C1 segment of cervical spinal cord (tissue), 14 donors: ENCODE measurements at places on chromosomes 16 and 17.

GRCh38 chr16:67202956-67203493 lies 4.1 kb downstream of the ELMO3 start:
- DNase-seq: no peak

GRCh38 chr16:81785138-81785924 lies 6.2 kb downstream of the PLCG2 start:
- DNase-seq: no peak

DNA sequence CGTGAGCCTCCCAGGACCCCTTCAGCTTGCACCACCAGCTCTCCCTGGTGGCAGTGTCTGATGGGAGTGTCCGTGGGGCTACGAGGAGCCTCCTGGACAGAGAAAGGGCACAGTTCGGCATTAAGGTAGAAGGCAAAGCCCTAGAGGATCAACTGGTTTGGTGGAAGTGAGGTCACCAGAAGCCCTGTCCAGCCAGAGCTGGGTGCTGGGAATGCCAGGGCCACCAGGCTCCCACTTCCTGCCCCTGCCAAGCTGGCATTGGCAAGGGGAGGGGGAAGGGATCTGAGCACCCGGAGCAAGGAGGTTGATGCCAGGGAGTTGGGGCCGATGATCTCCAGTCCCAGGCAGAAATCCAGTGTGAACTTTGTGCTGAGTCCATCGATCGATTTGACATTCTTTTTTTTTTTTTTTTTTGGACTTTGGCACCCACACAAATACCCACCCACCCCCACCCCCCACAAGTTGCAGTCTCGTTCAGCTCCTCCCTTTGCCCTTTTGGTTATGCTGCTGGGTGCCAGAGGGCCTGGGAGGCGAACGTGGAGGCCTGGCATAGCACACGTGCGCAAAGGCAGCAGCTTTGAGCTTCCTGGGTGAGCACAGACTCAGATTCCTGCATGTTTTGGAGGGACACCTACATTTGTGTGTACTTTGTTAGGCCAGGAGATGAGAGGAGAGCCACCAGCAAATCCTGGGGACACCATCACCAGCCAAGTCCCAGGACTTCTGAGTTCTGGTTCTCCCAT lies 2.1 kb downstream of the NHERF1 start:
- peak; percentile 39 for DNase-seq

GRCh38 chr17:2054512-2055291 lies at the start of gene HIC1:
TSS of gene HIC1 (plus strand) at chr17:2055103. CDS start at chr17:2056691, 1,588 bp downstream.
- peak; percentile 61 for DNase-seq

GRCh38 chr17:50187394-50187725 lies 14.1 kb downstream of the COL1A1 start:
- no peak for DNase-seq

DNA sequence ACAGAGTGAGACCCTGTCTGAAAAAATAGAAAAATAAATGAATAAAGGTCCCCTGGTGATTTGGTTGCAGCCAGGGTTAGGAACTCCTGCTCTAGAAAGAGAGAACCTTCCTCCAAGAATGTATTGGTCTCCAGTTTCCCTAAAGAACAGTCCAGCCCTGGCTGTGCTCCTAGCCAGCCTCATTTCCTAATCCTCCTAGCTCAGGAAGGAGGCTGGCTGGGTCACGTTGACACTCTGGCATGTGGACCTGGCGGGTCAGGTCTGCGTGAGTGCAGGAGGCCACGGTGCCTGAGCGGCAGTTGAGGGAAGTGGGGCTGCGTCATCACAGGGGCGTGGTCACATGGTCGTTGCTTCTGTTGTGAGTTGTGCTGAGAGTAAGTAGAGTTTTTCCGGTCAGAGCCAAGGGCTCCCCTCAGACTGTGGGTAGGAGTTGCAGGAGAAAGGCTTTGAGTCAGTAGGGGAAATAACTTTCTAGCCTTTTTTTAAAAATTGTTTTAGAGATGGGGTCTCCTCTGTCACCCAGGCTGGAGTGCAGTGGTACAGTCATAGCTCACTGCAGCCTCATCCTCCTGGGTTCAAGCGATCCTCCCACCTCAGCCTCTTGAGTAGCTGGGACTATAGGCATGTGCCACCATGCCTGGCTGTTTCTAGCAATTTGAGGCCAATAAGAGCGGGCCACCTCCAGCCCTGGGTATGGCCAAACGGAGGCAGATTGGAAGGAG lies 194.0 kb upstream of the CIBAR2 start:
- peak; percentile 66 for DNase-seq

DNA sequence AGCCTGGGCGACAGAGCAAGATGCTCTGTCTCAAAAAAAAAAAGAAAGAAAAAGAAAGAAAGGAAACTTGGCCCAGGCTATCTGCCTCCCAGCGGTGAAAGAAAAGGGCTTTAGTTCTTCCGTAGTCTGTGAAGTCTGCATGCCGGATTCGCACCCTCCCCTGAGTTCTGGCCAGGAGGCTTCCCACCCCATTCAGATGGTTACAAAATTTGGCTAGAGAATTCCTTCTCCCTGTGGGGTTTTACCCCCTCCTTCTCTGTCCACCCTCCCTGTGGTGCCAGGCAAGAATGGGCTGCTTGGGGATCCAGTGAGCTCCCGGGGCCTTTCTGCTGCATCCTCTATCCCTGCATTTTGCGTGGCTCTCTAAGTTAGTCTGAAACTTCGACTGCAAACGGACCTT lies 37.8 kb downstream of the PAFAH1B1 start:
- DNase-seq: no peak

DNA sequence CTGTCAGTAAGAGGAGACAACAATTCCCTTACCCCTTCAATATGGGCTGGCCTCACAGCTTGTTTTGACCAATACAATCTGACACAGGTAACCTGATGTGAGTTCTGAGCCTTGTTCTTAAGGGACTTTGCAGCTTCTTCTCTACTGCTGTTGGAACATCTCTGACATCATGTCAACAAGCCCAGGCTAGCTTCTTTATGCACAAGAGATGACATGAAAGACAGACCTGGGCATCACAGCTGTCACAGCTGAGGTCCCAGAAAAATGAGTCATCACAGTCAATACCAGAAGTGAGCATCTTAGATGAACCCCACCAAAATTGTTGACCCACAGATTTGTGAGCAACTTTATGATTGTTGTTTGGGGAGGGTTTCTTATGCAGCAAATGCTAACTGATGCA lies 431.7 kb upstream of the PSMD7 start:
- DNase-seq: no peak

DNA sequence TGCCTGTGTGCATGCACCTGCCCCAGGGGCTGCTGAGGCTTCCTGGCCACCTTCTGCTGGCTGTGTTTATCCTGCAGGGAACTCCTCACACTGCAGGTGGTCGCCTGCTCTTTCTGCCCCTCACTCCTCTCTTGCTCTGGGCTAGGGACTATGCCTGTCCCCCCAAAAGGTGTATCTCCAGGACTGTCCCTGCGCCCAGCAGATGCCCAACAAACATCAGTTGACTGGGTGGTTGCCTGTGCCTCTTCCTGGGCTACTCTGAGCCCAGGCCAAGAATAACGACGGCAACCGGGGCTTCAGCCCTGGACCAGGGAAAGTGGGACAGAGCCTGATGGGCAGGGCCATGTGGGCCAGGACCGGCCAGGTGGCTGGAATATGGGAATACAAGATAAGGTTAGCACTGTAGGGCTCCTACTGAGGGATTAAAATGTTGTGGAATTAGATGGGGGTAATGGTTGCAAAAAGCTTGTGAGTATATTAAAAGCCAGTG lies 55.4 kb downstream of the VAC14 start:
- DNase-seq: no peak

- no peak for DNase-seq
Observed at GRCh38 chr17:76071531-76072147, 678 bp downstream of the SRP68 start.

DNA sequence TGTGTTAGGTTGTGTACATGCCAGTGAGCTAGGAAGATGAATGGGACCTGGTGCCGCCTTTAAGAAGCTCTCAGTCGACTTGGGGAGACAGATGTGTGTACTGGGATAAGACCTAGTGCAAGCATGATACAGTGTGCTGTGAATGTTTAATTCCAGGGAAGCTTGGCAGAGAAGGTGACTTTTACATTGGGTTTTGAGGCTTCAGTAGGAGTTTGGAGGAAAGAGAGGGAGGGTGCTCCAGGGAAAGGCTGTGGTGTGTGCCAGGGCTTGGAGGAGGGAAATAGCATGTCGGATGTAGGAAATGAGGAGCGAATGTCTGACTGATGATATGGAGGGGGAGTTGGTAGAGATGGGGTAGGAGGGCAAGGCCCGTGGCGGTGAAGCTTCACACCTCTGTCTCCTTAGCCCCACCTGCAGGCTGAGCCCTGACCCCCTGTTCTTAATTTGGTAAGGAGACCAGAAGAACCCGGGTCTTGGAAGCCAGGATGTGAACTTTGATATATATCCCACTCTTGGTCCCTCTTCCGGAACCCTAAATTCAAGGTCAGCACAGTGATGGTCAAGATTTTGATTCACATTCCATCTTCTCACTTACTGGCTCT lies 76.6 kb downstream of the PLCG2 start:
- no peak for DNase-seq

DNA sequence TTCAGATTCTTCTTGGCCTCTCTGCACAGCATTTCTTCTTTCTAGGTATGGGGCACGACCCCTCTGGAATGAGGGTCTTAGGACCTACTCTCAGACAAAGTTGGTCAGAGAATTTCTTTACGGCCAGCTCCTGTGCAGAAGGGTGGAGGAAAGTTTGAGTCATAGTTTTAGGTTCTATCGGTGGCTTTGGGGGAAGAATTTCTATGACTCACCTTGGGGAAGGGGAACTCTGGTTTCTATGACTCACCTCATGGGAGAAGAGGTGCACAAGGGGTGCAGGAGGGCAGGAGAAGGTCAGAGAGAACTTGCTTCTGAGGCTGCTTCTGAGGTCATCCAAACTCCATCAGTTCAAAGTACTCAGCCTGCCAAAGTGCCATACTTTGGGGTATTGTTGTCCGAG lies 2.5 kb upstream of the ABCC12 start:
- DNase-seq: no peak

DNA sequence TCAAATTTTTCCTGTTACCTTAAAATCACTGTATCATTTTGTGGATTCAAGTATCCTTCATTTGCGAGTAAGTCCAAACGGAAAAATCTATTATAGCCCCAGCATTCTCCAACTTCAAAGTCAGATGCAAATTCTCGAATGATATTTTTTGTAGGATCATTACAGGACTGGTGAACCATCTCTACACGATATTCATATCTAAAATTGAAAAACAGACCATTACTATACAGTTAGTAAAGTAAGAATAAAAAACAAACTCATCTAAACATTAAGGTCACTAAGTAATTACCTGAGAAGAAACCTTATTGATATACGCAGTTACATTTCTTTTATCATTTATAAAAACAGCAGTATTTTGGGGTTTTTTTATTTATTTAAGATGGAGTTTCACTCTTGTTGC lies 49.8 kb downstream of the TRIM37 start:
- DNase-seq: no peak

DNA sequence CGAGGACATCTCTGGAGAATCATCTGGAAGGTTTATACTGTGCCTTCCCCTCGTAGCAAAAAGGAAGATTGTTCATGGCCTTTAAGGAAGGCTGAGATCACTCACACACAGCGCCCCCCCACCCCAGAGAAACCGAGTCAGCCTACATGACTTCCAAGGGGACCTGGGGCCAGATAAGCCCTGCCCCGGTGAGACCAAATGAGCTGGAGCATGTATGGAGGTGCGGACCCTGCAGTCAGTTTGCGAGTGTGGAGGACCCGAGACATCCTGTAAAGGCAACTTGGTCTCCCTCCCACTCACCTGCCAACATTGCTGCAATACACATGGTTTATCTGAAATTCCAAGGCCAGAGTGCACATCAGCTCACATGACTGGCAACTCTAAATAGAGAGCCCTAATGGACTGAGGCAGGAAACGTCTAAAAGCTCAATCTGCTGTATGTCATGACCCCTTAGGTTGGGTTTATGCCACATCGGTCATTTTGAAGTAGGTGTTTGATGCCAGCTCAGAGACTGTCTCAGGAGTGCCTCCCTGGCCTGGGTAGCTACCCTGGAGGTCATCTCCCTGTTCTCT lies 233.6 kb downstream of the CPPED1 start:
- DNase-seq: no peak

DNA sequence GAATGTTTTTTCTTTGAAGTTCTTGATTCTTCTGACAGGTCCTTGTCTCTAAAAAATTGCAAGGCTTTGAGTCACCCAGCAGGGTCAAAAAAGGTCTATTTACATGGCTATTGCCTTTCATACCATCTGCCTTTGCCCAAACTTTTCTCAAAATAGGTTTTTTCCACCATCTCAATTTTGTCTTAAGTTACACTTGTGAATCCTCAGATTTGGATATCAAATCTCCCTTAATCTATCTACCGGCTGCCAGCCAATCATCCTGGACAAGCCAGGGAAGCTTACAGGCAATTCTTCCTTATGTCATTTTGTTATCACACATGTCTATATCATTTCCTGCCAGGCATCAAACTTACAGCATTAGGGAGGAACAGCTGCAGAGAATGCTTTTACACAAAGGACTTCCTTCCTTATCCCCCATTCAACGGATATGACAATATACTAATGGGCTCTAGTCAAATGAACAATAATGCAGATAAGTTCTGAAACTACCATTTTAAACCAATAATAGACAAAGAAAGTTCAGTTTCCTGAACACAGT lies 104.1 kb upstream of the CORO6 start:
- no peak for DNase-seq

- DNase-seq: no peak
Observed at GRCh38 chr16:22372882-22373661, 1.3 kb downstream of the CDR2 start.

DNA sequence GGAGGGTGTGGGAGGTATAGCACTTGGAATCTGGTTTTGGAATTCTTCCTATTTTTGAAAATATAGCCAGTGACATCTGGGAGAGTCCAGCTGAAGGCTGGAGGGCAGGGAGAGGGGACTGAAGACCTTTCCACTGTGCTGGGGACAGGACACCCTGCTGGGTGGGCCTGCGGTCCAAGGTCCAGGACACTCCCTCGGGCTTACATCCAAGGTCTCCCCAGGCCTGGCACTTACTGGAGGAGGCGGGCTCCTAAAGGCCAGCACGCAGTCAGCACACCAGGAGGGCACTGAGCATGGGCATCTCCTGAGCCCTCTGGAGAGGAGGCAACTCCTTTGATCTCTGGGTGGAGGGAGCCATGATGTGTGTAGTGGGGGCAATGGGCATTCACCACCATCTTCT lies 35.5 kb upstream of the ETV4 start:
- DNase-seq: no peak

DNA sequence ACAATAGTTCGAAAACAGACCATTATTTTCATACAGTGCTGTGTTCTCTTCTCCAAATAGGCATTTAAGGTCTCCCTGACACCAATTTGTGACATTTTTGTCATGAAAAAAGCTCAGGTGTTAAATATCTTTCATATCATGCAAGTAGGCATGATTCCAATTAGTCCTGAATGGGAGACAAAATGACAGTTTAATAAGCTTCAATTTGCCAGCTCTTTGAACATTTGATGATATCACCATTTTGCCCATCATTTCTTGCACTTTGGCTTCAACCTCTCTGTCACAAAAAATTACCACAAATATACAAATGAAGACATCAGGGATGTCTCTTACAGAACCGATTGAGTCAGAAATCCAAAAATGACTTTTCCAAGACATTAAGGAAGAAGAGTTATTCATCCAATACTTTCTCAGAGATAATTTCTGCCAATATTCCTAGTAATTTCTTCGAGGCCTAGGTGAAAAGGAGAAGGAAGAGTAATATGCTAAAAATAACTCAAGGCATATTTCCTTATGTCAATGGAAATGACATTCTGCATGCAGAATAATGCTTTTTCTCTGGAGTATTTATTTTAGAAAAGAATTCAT lies 298.1 kb downstream of the CEP112 start:
- no peak for DNase-seq

- DNase-seq: peak; percentile 35
Observed at GRCh38 chr17:51166987-51167931, 1.0 kb downstream of the NME2 start.
